HepG2 (cell line): ENCODE measurements at places on chromosomes 6 and 20.

GRCh38 chr20:25318471-25319240, 70.8 kb downstream of the PYGB start:
- DNase-seq = no peak

GRCh38 chr6:144853603-144854002, 568.5 kb downstream of the UTRN start:
- no peak for DNase-seq

DNA sequence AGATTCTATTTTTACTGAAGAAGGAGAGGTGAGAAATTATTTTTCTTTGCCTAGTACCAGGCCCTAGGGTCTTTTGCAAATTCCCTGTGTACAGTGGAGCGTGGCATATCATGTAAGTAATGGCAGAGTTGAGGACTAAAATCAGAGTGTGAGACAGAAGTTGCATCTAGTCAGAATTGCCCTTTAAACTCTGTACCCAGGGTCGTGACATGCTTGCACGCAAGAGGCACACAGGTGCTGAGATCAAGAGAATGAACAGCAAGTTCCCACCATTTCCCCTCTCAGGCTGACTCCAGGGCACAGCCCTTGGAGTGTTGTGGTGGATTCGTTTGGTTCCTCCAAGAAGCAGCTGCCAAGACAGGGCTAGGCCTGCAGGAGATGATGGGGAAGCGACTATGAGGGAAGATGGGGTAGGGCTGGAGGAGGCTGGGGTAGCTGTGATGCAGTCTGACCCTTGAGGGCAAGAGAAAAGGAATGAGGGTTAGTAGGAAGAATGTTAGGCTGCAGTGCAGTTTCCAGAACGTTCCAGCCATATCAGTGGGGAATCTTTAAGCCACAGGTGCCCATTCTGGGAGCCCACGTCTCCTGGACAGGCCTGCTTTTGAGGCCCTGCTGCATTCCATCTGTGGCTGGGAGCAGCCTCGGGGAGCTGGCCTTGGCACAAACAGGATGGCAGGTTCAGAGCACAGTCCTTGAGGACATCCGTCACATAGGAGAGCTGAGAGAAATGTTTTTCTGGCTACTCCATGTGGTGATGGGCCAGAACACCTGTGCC, 6.9 kb downstream of the NELFCD start:
- DNase-seq = no peak

- no peak for DNase-seq
Observed at GRCh38 chr6:53744321-53744720, 50.5 kb upstream of the LRRC1 start.

DNA sequence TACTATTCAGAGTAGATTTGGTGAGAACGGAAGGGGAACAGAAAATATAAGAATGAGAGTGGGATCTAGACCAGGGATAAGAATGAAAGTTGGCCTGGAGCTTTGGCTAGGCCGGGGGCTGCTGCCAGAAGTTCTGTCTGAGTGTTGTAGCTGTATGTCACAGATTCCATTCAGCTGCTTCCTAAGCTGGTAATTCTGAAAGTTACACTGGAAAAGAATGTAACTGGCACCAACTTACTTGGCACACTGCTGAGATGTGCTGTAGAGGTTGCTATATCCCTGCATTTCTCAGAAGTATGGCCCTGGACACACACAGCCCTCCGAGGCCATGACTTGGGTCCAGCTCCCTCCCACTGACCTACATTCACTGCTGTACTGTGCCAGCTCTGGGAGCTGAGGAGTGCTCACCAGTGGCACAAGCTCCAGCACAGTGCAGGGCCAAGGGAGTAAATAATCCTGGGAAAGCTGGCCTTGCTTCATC, 25.8 kb upstream of the TMEM217 start:
- DNase-seq = no peak

DNA sequence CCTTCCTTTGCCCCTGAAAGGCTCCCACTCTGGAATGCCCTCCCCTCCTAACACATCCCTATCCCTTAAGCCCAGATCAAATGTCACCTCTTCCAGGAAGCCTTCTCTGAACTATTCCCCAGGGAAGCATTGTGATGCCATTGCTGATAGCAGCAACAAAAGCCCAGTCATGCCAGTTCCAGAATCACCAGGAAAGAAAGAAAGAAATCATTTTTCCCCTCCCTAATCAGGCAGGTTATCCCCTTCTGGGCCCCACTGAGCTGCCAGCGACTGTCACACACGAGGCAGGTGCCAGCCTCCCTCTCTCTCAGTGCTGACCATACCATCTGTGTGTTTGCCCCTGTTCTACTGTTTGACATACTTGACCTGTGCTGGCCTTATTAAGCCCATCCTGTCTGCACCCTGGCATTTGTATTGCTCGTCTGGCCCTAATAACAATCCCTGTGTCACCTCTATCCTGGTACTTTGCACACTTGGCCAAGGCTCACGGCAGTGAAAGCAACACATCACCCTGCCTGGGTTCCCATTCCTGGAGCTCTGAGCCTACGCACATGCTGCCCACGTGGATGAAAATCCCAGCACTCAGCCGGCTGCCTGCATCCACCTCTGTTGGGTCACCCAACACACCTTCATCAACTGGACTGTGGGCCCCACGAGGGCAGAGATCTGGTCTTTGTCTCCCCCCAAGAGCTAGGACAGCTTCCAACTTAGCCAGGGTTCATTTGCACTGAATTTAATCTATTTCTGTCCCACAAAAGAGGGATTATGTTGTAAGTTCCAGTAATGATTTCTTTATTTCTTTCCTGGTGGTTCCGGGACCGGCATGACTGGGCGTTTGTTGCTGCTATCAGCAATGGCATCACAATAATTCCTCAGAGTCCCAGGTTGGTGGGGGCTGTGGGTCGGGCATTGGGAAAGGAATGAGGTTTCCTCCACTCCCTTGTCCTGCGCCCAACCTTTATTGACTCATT, 5.3 kb upstream of the BPIFB1 start:
- DNase-seq = peak; percentile 53

GRCh38 chr20:45822857-45823256, 4.3 kb downstream of the TNNC2 start:
- DNase-seq = no peak

GRCh38 chr6:132866762-132867449, 52.5 kb downstream of the RPS12 start:
- DNase-seq = no peak

- no peak for DNase-seq
Observed at GRCh38 chr20:48454671-48455490, 372.9 kb downstream of the PREX1 start.

DNA sequence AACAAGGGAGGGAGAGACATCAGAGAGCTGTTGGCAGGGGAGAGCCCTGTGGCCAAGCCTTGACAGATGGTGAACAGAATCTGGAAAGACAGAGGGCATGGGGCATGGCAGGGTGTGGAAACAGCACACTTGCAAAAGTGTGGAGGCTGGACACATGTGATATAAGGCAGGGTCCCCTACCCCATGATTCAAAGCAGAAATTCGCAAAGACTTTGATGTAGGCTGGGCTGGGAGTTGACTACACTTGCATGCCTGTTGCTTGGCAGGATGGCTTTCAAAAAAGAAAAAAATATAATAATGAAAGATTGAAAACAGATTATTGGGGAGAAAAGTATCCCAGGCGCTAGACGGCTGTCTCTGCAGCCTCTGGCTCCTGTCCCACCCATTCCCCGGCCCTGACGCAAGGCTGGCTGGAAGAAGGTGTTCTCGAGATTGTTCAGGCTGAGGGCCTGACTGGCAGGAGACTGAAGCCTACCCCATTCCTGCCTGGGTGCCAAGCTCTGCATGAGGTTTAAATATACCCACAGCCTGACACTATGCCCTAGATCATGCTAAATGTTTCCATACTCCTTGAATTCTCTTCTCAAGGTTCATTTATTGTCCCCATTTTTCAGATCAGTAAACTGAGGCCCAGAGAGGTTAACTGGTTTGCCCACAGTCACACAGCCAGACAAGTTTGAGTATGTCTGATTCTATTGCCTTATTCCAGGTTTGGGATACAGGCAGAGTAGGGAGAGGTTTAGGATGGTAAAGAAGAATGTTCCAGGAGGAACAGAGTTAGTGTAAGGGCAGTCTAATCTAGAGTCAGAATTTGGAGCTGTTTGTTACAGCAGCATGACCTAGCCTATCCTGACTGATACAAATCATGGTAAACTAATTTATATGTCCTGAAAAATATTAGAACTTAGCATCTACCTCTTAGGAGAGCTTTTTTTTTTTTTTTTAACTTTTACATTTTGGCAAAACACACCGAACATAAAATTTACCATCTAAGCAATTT, 23.4 kb upstream of the CCN5 start:
- DNase-seq = no peak

GRCh38 chr6:56806368-56806767, 148.5 kb upstream of the BEND6 start:
- DNase-seq = no peak

DNA sequence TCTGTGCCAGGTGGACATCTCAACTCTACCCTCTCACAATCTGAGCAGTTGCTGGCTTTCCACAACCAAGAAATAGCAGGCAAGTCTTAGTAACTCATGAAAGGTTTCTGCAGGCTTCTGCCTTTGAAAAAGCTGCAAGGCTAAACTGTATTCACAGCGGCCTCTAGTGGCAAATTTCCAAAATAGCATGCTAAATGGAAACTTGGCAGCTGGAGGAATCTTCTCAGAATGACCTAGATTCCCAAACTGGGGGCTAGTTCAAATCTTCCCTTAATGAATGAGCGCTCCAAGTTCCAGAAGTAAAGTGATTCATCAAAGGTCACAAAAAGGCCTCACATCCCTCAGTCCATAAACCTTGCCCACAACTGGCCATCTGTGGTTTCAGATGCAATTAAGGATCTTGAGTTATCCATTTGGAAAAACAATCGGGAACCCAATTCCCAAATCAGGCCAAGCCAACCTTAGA, 11.9 kb upstream of the CPNE5 start:
- peak; percentile 69 for DNase-seq
